ENCODE measurements at places on chromosomes 4 and X. TPM values are rescaled to one million over a fixed set of nuclear protein-coding genes. Genes with fewer than 3 reads are reported as not detected.

DNA sequence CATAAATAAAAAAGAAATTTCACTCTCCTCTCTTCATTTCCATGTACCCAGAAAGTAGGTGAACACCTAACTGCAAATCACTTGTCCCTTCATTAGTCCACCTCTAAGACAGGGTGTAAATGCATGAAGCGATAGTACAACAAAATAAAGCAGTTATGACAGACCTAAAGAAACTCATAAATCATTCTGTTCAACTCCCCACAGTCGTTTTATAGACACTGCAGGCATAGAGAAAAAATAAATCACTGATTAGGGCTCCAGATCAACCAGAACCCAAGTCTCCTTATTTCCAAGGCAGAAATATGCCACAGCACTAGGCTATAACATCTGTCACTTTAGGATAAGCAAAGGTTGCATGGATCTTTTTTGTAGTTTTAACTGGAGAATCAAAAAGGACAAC, 3.0 kb downstream of the RASGEF1B start:
- DNase-seq, result no peak

DNA sequence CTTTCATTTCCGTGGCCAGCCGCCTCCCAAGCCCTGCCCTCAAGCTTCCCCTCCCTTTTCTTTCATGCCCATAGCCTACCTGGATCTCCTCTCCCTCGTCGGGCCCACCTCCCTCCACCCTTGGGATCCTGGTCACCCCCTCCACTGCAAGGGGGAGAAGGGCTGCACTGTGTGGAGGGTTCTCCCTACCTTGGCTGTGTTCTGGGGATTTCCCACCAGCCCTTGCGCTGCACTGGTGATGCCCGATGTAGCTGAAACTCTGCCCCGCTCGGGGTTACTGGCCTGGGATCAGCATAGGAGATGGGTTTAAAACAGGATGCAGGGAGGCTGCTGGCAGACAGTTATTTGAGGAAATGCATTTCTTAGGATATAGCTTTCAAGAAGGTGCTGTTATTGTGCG, 128.9 kb downstream of the TBL1X start:
- no peak for DNase-seq

- no peak for DNase-seq
These were observed 21.1 kb downstream of the GBA3 start for GRCh38 chr4:22713841-22714240.

GRCh38 chr4:7171191-7171900, 21.0 kb upstream of the SORCS2 start:
- DNase-seq, result no peak

DNA sequence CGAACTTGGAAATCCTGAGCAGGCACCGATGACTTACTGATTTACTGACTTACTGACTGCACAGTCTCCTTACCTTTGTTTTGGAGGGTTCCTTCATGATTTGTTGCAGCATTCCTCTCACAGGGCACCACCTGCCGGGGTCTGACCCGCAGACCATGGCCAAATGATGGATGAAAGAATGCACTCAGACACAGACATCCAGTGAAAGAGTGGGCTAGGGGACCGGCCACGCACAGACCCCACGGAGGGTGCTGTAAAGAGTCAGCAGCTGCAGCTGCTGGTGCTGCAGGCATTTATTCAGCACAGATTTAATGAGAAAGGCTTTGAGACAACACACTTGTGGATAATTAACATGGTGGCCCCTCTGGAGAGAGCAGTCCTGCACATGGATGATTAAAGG, 3.4 kb downstream of the MAGEB5 start:
- no peak for DNase-seq

DNA sequence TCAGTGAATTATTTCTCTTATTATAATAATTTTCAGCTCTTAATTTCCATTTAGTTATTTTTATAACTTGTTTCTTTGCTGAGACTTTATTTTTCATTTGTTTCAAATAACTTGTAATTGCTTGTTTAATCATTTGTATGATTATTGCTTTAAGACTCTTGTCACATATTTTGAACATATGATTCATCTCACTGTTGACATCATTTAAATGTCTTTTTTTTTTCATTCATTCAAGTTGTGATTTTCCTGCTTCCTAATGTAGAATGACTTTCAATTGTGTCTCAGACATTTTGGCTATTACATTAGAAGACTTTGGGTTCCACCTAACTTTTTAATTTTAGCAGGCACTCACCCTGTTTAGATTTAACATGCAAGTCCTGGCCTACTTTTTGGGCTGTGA, 234.8 kb upstream of the DIPK2B start:
- no peak for DNase-seq

DNA sequence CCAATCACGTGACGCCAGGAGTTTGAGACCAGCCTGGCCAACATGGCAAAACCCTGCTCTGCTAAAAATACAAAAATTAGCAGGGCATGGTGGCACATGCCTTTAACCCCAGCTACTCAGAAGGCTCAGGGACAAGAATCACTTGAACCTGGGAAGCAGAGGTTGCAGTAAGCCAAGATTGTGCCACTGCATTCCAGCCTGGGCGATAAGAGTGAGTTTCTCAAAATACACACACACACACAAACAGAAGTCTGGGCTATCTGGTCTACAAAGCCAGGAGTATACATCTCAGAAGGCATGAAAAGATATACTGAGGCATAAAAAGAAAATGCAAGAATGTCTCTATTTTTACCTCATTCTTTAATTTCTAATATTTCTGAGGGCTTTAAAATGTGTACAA, 11.3 kb downstream of the YTHDC1 start:
- DNase-seq, result no peak

DNA sequence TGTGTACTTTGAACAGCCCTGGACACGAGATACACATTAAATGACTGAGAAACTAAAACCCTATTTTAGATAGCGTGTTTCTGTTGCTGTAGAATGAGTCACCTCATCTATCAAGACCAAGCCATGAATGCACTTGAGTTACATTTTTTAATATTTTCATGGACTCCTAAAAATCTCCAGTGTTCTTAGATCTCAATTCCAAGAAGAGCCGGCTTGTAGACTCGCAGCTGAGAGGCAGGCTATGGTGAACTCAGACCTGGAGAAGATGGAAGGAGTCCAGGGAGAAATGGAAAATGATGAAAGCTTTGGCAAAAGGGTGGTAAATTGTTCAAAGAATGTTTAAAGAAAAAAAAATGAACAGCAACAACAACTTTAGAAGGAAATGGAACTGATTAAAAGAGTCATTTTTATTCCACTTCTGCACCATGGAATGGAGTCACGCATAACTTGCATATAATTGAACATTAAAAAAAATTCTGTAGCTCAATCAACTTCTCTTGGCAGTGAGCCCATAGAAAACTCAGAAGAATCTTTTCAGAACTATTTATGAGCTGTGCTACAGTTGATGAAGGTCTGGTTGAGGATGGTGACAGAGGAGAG, 129.8 kb downstream of the MXRA5 start:
- DNase-seq, result no peak

DNA sequence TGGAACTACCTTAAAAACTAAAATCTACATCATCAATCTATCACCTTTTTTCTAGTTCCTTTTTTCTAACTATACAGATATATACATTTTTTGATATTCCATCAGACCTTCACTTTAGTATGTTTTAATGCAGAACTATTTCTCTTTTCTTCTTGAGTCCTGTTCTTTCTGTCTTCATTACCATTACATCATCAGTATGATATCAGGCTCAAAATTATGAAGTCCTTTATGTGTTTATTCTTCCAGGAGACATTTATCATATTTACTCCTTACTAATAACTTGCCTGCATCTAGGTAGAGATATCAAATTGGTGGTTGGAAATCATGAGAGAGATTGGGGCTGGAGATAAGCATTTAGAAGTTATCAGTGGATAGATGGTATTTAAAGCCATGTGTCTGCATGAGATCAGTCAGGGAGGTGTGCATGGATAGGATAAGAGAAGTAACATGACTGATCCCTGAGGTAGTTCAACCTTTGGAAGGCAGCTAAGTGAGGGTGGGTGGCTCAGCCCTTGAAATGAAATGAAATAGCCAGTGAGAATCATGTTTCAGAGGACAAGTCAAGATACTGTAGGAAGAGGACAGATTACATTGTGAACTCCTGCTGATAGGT, 43.1 kb downstream of the MRPL1 start:
- no peak for DNase-seq

GRCh38 chr4:82484996-82485783, 54.8 kb downstream of the ENOPH1 start:
- peak; percentile 85 for DNase-seq

- no peak for DNase-seq
These were observed 5.3 kb upstream of the SAP30 start for GRCh38 chr4:173365359-173365996.

DNA sequence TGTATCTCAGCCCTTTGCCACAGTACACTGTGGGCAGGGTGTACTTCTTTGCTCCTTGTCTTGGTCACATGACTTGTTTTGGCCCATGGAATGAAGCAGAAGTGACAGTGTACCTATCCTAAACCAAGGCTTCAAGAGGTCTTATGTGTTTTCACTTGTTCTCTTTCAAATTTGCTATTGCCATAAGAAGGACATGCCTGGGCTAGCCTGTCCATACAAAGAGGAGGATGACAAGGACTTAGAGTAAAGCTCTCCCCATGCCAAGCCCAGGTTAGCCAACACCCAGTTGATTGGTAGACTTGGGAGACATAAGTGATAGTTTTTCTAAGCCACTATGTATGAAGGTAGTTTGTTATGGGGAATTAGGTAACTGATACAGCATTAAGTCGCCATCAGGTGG, 141.1 kb upstream of the MID1 start:
- DNase-seq, result no peak

DNA sequence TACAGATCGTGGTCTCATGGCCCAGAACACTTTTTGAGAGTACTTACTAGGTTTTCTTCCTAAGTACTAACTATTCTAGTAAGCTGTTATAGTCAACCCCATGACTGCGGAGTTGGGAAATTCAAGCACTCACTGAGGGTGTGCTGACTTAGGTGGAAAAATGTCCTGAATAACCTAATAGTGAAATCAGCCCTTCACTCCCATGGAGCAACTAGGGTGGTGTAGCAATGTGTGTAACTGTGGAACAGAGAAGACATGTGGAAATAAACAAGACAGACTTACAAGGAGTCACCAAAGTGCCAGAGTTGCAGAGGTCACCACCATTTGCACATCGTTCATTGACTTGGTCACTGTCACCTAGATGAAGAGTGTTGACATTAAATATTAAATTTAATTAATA, 12.1 kb upstream of the VSIG4 start:
- DNase-seq, result no peak

DNA sequence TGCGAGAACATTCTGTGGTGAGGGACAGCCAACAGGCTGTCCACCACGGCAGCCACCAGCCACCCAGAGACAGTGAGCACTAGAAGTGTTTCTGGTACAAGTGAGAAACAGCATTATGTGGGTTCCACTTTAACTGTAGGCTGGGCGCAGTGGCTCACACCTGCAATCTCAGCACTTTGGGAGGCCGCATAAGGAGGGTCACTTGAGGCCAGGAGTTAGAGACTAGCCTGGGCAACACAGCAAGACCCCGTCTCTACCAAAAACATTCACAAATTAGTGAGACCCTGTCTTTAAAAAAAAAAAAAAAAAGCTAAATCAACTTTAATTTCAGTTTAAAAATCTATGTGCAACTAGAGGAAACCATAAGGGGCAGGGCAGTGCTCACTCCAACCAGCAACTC, 20.6 kb downstream of the FAM53A start:
- no peak for DNase-seq

DNA sequence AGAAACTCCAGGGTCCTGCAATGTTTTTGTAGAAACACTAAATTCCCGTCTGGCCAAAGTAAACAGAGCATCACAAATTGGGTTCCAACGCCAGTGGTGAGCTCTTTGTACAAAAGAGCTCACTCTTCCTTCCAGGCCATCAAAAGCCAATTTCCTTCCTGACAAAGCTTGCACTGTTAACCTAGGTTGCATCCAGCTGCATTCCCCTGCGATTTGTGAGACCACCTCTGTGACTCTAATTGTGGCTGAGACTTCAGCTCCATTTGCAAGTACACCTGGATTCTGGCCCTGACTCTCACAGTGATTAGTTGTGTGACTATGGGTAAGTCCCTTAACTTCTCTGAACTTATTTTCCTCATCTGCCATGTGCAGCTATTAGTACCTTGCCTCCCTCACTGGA, 212.5 kb upstream of the CXorf66 start:
- DNase-seq, result no peak

DNA sequence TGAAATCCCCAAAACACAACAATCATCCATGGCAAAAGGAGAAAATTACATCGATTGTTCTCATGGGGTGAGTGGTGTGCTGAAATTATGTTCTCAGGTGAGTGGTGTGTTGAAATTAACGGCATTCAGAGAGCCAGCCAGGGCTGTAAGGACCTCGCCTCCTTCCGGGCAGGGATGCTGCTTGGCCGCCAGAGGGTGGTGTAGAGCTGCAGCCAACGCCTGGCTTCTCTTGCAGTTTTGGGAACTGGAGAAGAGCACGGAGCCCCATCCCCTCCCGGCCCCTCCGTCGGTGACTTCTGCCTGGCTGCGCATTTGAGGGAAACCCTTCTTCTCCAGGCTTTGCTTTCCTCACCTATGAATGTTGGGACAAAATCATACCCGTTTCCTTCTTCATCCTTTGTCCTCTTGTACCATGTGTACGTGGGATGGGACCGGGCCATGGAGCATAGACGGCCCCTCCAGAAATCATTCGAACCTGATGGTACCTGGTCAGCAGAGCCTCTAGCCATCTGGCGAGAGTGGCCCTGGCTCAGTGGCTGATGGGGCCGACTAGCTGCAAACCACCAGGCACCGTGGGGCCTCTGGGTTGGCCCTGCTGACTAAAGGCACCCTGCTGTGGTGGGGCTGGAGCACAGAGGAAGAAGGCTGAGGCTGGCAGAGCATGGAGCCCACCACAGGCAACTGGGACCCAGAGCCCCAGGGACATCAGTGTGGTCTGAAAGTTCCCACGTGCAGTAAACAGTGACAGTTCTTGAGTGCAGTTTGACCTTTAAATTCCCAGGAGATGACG, 28.4 kb downstream of the TRMT44 start:
- no peak for DNase-seq

DNA sequence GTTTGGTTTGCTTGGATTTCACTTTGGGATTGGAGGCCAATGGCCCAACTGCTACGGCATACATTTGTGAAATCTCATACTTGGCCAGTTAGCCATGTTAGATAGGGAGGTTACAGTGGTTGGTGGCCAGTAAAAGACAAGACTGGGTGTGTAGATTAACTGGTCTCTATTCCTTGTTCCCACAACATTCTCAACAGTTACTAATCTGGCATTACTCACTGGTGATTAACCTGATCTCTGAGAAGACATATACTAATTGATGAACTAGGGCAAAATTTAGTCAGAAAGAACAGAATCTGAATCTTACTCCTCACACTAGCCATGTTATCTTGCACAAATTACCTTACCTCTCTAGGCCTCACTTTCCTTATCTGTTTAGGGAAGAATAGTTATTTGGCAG, 33.4 kb downstream of the GATB start:
- no peak for DNase-seq

- no peak for DNase-seq
These were observed 50.0 kb downstream of the COX18 start for GRCh38 chr4:73019462-73020047.

GRCh38 chr4:176906709-176907108, 114.0 kb upstream of the VEGFC start:
- DNase-seq, result no peak

RTL9 gene
- 0.17 TPM for total RNA-seq

GPR119 gene
- total RNA-seq, result not detected

NOX1 gene
- not detected for total RNA-seq

OPHN1 gene
- total RNA-seq, result 7.3 TPM

PNMA6E gene
- not detected for total RNA-seq

MAGEC1 gene
- total RNA-seq, result not detected

PAGE4 gene
- total RNA-seq, result 2.1 TPM

Data from esophagus muscularis mucosa (tissue), 4 donors.